ENCODE measurements at places on chromosomes 2 and 18.

- peak; percentile 34 for DNase-seq
Observed at GRCh38 chr2:62197011-62197924, 1.4 kb downstream of the B3GNT2 start.

DNA sequence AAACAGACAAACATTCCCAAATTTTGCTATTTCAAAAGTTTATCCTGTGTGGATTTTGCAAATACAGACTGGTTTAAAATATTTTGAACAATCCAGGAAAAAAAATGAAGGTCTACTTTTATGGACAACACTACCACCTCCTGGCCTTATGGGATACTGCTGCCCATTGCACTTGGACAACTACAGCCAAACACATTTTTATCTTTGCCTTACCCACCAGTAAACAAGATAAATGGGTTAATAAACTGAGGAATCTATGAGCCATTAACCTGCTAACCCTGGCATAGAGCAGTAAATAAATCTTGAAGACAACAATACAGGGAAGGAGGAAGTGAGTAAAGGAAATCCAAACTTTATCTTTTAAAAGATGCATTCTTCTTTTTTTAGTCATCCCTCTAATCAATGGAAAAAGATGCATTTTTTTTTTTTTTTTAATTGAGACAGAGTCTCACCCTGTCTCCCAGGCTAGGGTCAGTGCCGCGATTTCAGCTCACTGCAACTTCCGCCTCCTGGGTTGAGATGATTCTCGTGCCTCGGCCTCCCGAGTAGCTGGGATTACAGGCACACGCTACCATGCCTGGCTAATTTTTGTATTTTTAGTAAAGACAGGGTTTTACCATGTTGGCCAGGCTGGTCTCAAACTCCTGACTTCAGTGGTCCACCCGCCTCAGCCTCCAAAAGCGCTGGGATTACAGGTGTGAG lies 2.1 kb upstream of the SPIRE1 start:
- DNase-seq, result peak; percentile 21

GRCh38 chr2:197281421-197281820 lies 29.2 kb downstream of the ANKRD44 start:
- no peak for DNase-seq

- DNase-seq, result no peak
Observed at GRCh38 chr2:39948016-39948719, 169.1 kb upstream of the THUMPD2 start.

DNA sequence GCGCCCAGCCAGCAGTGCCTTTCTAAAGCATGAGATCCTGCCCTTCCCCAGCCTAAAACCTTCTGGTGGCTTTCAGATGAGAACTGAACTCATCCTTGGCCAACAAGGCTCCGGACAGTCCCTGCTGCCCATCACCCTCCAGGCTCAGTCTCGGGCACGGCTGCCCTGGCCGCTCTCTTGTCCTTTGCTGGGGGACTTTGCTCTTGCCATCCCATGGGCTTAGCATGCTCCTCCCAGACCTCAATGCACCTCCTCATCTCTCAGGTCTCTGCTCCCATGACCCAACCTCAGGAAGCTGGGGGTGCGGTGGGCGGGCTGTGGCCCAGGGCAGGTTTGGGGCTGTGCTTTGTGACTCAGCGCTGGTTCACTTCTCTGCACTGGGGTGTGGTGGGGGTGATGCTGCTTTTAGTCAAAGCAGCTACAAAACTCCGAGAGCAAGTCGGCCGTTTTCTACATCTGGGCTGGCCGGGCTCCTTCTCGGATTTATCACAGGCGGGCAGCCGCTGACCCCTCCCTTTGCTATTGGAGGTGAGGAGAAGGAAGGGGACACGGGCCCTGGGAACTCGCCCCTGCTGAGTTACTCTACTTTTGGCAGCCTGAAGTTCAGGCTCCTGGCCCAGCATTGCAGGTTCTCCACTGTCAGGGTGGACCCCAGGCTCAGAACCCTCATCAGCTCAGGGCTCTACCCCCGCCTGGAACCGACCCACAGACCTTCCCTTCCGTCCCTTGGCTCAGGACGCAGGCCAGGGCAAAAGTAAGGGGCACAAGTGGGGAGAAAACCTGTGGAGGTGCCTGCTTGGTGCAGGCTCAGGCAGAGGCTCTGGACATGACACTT lies 90.6 kb upstream of the TAF1B start:
- DNase-seq, result no peak

GRCh38 chr18:54743605-54743995 lies 84.7 kb upstream of the RAB27B start:
- DNase-seq, result no peak

- no peak for DNase-seq
Observed at GRCh38 chr18:61628085-61628484, 264.7 kb downstream of the RNF152 start.

- DNase-seq, result no peak
Observed at GRCh38 chr18:57210107-57210715, 63.3 kb downstream of the BOD1L2 start.

- DNase-seq, result no peak
Observed at GRCh38 chr2:71385012-71385411, 53.4 kb downstream of the ZNF638 start.

GRCh38 chr2:236246711-236247246 lies 17.4 kb downstream of the ASB18 start:
- DNase-seq, result no peak

- DNase-seq, result no peak
Observed at GRCh38 chr2:28233164-28233676, 159.4 kb upstream of the FOSL2 start.

DNA sequence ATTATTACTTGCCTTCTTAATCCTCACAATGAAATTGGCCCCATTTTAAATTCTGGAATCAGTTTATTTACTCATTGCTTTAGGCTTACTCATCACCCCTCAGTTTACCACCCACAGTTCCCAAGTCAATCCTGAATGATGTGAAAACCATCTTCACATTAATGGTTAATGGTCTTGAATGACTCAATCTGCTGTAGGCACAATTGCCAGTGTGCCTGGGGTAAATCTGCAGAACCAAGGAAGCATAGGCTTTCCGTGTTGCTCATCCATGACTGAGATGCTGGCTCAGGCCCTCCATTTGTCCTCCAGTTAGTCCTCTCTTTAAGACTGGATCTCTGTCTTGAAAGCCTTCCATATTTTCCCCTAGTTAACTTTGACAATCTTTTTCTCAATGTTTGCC lies 164.5 kb downstream of the PMAIP1 start:
- DNase-seq, result no peak

DNA sequence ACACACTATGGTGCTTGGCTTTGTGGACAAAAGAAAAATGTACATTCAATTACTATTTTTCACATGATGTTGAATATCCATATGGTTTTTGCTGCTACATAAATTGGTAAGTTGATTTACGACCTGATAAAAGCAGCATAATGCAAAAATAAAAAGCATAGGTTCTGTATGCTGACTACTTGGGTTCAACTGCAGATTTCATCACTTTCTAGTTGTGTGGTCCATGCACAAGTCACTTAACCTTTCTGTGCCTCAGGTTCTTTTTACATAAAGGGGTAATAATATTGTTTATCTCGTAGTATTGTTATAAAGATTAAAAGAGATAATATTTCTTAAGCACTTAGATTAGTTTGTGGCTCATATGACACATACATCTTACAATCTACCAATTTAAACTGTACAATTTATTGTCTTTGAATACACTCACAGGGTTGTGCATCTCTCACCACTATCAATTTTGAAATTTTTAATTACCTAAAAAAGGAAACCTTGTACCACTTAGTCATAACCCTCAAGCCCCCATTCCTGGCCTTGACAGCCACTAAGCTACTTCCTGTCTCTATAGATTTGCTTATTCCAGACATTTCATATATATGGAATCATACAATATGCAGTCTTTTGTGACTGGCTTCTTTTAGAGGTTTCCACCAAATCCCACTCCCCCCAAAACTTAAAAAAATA lies 1443.9 kb downstream of the SUCLG1 start:
- DNase-seq, result no peak

DNA sequence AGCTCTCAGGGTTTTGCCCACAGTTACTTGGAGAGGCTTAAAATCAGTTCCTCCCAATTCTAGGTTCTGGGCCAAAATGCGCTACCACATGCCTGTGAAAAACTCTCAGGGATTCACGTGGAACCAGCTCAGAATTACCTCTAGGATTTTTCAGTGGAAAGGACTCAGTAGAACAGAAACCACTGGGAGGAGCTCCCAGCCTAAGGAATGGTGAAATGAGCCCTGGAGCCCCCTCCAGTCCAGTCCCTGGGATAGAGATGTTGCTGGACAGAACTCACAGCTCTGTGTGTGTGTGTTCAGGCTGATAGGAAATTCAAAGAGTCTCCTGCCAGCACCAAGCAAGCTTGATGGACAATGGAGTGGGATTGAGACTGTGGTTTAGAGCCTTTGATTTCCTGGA lies 21.1 kb upstream of the SLC9A4 start:
- DNase-seq, result no peak

- DNase-seq, result no peak
Observed at GRCh38 chr2:12669036-12669435, 47.7 kb upstream of the TRIB2 start.

DNA sequence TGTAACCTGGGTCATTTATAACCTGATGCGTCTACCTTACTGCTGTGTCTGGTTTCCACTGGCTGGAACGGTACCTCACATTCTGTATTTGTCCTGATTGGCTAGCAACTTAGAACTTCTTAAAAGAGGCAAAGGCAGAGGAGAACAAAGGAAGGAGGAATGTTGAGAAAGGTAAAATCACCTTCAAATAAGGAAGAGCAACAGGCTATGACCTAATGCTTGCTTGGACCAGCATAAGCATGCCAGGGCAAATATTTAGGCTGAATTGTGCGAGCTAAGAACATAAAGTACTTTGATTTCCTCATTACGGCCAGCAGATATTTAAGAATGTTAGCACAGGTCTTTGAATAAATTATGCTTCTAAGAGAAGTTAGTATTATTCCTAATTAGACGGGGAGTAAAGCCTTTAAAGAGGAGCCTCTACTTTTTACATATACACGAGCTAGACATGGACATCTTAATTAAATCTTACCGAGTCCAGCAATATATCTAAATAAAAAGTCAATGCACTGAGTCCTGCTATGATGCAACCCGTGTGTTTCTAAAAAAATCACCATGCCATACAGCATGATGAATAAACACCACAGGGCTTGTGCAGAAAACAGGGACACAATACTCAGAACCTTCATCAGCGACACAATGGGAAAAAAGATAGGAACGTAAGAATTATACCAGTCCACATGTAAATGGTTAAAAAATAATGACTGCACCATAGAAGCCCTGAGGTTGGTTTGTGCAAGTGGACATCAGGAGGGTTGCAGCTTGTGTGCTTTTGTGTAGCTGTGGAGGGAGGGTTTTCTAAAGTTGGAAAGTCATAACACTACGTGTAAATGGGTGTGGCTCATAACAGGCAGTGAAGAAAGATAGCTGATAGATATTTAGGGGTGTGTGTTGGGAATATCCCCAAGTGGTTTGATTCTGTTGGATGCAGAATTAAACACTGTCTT lies 14.2 kb downstream of the SEPTIN2 start:
- DNase-seq, result no peak

GRCh38 chr18:49564518-49564834 lies 2.6 kb downstream of the LIPG start:
- no peak for DNase-seq

DNA sequence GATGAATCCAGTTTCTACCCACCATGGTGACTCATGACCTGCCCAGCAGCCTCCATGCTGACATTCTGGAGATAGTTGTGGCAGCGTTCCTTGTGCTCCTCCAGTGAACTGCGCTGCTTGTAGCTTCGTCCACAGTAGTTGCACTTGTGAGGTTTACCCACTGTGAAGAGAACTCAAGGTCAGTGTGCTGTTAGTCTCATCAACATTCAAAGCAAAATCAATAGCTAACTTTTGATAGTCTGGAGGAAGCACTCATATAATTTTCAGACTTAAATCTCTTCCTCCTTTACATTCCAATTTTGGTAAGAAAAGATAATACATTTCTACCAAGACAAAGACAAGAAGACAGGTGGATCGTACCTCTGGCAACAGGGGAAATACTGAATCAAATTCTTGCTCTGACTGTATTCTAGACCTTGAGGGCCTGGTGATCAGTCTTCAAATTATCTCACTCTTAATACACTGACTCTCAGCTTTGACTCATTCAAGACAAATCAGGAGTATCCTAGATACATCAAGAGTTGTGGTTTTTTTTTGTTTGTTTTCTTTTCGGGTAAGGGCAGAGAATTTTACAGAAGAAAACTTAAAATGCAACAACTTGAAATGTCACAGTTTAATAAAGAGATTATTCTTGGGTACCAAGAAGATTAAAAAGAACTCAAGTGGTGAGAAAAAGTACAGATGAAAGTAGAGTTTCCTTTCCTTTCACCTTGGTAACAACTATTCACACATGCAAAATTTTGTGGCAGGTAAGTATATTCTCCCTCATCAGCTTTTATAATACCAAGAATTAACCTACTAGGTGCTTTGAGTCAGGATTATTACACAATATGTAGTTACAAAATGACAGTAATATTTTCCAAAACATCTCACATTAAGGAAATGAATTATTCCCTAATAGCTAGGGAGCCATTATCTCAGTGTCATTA lies 129.2 kb downstream of the IKZF2 start:
- DNase-seq, result no peak

- no peak for DNase-seq
Observed at GRCh38 chr2:105972927-105973326, 221.2 kb downstream of the UXS1 start.

DNA sequence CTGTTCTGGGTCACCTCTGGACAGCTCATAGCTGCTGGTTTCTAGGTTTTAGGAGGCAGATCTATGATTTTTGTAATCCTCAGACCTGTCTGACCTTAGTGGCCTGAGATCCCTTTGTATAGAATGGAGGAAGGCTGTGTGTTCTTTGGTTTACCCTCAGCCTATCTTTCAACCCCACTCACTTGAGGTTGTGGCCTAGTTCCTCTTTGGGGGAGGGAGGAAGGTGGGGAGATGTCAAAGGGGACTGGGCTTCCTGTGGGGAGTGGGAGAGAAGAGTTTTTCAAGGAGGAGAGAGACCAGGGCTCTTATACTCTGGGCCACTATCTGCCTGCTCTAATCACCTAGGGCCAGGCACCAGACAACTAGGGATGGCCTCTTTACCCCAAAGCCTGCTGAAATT lies 28.5 kb downstream of the SEMA4F start:
- DNase-seq, result no peak

- DNase-seq, result no peak
Observed at GRCh38 chr2:119644186-119644585, 34.8 kb upstream of the TMEM177 start.

- DNase-seq, result no peak
Observed at GRCh38 chr2:229825476-229825875, 96.3 kb downstream of the TRIP12 start.

GRCh38 chr2:20110876-20111275 lies 59.4 kb upstream of the LAPTM4A start:
- no peak for DNase-seq
